ENCODE measurements at places on chromosomes 11 and 22. TPM values are rescaled to one million over a fixed set of nuclear protein-coding genes. Genes with fewer than 3 reads are reported as not detected.
A peak's percentile ranks its signal among the peaks of the same experiment; 100 is the strongest.

- no peak for DNase-seq
Measured at GRCh38 chr22:49550141-49550430, 277.6 kb downstream of the BRD1 start.

The TMEM191C gene
- 0.30 TPM for total RNA-seq

The ANO5 gene
- total RNA-seq: not detected

- DNase-seq: no peak
Measured at GRCh38 chr11:95100856-95101507, 11.3 kb downstream of the ENDOD1 start.

DNA sequence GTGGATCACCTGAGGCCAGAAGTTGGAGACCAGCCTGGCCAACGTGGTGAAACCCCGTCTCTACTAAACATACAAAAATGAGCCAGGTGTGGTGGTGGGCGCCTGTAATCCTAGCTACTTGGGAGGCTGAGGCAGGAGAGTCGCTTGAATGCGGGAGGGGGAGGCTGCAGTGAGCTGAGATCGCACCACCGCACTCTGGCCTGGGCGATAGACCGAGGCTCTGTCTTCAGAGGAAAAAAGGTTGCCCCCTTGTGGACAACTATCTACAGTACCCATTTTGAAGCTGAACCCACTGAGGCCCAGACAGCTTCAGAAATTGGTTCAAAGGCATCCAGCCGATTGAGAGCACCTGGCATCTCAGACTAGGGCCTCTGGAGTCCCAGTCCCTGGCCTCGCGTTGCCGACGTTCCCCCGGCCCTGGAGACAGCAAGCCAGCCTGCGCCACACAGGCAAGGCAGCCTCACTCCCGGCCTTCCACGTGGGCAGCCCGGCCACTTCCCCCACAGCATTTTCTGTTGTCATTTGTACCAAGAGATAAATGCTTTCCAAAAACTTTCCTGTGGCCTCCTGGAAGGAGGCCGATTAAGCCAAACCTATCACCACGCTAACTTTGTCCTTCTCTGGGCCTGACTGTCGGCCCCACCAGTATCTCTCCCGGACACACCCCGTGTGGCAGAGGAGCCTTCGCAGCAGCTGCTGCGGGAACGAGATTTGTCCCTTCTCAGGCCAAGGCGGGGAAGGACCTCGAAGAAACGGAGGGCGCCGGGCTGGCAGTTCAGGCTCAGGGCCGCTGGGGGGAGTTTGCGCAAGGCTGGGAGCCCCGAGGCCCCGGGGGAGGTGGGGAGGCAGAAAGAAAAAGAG lies 82.8 kb downstream of the FLI1 start:
- DNase-seq: no peak

GRCh38 chr11:63504933-63505586 lies 824 bp upstream of the LGALS12 start:
- DNase-seq: peak; percentile 82

The CARD10 gene
- 18.9 TPM for total RNA-seq

DNA sequence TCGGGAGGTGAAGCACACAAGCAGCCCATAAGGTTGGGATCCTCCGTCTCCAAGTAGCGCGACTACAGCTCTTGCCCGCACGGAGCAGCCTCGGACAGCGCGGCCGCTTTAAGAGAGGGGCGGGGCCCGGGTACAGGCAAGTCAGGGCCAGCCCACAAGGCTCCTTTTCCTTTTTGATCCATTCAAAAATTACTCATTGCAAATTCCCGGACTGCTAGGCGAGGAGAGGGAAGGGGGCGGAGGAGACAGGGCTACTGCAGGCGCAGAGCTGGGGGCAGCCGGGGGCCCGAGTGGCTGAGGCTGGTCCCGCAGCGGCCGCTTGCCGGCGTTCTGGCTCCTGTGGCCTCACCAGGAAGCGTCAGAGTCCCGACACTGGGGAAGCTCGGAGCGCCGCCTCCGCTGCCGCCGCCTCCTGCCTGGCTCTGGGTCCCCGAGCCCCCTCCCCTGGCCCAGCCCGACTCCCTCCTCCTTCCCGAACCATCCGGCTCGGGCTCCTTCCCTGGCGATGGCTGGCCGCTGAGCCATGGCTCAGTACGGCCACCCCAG lies at the start of gene UBASH3B:
Gene UBASH3B (plus strand): TSS at position 196 of the 546 bp plus-strand sequence. CDS start 328 bp downstream, at position 524.
- DNase-seq: peak; percentile 89

DNA sequence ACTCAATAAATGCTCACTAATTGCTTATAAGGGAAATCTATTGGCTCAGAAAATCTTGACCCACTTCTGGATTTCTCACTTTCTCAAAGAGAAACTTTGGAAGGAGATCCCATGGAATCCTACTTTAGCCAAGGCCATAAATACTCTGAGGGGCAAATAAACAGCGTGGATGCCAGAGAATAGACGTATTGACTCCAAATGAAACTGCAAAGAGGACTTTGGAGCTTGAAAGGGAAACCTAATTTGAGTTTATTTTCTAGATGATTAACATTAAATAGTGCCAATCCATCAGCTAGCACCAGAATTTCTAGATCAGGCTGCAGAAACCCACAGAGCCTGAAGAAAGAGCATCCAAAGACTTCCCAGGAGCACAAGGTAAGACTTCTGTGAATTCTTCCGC lies at the start of gene MS4A18:
Gene MS4A18 (plus strand): TSS at position 301 of the 400 bp plus-strand sequence.
- DNase-seq: no peak

GRCh38 chr22:50698546-50698945 lies 25.9 kb downstream of the SHANK3 start:
- no peak for DNase-seq

DNA sequence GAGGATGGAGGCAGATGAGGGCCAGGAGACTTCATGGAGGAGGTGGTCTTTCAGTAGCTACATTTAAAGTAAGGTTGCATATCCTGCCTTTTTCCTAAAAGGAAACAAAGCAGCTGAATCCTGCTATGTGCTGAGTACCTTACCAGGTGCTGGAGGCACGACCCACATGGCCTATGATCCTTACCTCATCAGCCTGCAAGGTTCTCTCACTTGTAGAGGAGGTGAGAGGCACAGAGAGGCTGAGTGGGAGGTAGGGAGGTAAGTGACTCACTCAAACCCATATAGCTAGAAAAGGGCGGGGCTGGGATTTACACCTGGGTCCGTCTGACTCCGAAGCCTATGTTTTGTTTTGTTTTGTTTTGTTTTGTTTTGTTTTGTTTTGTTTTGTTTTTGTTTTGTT lies 75.8 kb downstream of the BUD13 start:
- no peak for DNase-seq

DNA sequence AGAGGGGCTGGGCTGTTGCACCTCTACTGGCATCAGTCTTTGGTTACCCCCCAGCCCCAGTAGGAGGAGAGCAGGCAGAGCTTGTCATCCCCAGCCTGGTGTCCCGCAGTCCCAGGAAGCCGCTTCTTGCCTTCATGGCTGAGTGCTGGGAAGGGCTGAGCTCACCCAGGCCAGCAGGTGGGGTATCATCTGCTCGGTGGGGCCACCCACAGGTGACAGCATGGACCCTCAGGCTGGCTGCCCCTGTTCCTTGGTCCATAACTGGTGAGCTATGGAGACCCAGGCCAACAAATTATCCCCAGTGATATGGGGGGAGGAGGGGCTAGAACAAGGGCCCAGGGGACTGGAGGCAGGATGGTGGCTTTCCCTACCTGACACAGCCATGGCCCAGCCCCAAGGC lies 6.5 kb upstream of the RHOD start:
- DNase-seq: no peak

DNA sequence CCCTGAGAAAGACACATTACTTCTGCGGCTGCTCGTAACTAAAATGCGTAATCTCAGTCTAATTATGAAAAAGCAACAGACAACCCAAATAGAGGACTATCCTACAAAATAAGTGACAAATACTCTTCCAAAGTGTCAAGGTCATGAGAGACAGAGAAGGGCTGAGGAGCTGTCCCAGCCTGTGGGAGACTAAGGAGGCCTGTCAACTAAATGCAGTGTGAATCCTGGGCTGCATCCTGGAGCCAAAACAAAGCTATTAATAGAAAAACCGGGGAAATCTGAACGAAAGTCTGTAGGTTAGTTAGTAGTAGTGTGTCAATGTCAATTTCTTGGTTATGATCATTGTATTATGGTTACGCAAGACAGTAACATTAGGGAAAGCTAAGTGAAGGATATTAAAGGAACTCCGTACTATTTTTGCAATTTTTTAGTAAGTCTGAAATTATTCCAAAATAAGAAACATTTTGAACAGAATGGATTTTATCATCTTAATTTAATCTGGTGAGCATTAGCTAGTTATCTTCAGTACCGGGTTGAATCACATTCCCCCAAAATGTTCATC lies 39.8 kb upstream of the SLC35C1 start:
- no peak for DNase-seq

DNA sequence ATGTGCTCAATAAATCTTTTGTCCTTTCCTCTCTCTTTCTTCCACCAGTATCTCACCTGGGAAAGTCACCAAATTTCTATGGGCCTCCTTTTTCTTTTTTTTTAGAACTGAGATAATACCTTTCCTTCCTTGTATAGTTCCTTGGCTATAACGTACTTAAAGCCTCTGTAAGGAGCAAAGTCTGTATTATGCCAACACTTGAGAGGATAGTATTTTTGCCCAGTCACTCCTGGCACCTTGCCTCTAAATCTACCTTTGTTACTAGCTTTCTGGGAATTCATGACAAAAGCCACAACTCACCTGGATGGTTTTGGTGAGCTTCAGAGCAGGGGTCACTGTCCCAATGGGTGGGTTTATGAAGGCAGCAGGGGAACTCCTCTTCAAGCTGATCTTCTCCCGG lies 12.2 kb downstream of the POLDIP3 start:
- no peak for DNase-seq

DNA sequence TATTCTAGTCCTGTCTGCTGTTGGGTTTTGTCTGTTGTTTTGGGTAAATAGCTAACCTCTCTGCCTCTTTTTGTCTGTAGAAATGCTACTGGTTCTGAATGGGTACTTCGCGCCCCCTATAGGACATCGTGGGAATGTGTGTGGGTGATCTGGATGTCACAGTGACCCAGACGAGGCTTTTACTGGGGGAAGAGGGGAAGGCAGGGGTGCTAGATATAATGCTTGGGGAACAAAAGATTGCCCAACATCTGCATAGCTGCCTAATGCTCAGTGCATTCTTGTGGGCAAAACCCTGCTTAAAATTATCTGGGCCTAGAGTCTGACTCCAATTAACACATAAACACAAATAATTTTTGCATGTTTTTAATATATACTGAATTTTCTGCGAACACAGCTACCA lies 57.7 kb downstream of the BMAL1 start:
- DNase-seq: peak; percentile 56

Data from MG63 (cell line).